ENCODE measurements at places on chromosomes 13 and 19. TPM values are rescaled to one million over a fixed set of nuclear protein-coding genes. Genes with fewer than 3 reads are reported as not detected.

Gene DAND5
- polyA plus RNA-seq, result not detected

GRCh38 chr13:27349458-27349857 is 75.0 kb upstream of the GTF3A start:
- no peak for DNase-seq

Gene PPP6R1
- 123 TPM for polyA plus RNA-seq

Gene SULT2A1
- polyA plus RNA-seq, result not detected

- no peak for DNase-seq
These were observed 76.1 kb upstream of the UQCRFS1 start for GRCh38 chr19:29289020-29289419.

GRCh38 chr19:53463263-53463662 is 4.3 kb upstream of the ZNF813 start:
- DNase-seq, result no peak

Gene CLEC4M
- not detected for polyA plus RNA-seq

- DNase-seq, result no peak
These were observed 7.9 kb upstream of the DPY19L3 start for GRCh38 chr19:32397671-32398101.

DNA sequence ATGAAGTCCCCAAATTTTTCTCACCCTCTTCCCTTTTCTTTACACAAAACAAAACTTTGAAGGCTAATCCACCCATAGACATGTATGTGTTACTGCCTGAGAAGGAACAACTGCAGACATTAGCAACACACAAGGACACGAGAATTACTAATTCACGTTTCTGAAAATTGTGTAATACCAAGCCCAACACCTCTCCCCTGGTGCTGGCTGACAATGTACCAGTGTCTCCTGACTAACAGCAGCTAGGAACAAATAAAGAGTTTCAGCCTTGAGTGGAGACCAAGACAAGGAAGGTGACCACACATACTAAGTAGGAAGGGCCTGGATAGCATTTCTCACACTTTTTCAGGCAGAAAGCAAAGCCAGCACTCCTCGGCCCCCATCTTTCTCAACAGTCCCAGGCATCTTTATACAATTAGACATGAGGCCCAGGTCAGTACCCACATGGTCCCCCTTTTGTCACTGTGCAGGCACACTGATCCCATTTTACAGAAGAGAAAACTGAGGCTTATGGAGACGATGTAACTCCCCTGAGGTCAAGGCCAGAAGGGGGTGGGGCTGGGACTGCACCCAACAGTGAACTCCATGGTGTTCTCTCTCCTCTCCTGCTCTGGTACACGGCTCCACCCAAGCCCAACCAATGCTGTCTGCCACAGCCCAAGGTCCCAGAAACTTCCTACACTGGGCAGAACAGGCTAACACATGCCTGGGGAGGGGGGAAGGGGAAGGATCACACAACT is 8.7 kb downstream of the BRD4 start:
- no peak for DNase-seq

DNA sequence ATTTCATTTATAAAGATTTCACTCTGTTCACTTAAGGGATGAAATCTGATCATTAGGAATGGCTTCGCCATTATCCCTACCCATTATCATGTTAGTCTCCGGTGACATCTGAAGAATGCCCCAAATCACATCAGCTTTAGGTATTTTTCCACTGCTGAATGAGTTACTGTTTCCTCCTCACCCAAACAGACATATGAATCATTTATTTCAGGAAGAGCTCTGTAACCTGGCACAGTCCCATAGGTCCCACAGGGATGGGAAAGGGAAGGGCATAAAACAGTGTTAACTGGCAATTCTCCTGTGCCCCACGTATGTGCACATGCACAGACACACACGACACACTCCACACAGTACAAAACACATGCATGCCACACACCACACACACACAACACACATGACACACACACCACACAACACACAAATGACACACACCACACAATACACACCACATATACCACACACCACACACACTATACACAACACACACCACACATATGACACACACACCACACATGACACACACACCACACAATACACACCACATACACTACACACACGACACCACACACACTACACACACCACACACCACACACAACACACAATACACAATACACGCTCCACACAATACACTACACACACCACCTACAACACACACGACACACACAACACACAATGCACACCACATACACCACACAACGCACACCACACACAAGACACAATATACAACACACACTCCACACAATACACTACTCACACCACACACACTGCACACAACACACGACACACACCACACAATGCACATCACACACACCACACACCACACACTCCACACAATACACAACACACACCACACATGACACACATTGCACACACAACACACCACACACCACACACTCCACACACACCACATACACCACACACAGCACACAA is 15.4 kb downstream of the TMEM255B start:
- DNase-seq, result no peak

DNA sequence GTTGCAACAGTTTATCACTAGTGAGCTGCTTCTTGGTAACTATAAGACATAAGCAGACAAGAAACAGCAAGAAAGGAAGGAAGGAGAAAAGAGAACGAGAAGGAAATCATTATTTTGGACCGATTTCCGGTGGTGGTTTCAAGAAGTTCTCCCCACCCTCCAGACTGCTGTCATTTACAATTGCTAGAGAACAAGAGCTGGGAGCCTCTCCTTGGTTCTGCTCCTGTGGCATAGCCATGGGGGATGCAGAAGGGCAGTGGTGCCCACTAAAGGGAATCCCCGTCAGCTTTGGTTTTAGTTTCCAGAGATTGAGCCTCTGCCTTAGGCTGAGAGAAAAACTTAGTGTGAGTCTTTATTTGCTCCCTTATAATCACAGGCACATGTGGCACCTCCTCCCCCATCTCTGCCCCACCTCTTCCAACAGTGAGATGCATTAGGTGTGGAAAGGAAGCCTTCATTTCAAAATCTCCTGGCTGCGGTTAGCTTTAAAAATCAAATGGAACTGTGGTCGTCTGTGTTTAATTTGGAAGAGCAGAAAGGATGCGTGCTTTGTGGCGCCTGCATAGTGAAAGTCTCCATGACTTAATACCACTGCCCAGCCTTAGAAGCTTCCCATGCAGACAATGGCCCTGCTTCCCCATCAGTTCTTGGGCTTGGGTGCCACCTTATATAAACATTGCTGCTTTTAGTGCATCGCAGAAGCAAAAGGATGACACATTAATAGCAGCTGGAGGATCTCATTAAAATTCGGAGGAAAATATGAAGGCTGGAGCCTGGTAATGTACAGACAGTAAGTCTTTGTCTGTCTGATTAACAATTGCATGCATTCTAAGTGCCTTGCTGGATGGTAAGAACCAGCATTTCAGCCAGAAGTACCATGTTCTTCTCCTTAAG is 25.0 kb downstream of the LRCH1 start:
- no peak for DNase-seq

DNA sequence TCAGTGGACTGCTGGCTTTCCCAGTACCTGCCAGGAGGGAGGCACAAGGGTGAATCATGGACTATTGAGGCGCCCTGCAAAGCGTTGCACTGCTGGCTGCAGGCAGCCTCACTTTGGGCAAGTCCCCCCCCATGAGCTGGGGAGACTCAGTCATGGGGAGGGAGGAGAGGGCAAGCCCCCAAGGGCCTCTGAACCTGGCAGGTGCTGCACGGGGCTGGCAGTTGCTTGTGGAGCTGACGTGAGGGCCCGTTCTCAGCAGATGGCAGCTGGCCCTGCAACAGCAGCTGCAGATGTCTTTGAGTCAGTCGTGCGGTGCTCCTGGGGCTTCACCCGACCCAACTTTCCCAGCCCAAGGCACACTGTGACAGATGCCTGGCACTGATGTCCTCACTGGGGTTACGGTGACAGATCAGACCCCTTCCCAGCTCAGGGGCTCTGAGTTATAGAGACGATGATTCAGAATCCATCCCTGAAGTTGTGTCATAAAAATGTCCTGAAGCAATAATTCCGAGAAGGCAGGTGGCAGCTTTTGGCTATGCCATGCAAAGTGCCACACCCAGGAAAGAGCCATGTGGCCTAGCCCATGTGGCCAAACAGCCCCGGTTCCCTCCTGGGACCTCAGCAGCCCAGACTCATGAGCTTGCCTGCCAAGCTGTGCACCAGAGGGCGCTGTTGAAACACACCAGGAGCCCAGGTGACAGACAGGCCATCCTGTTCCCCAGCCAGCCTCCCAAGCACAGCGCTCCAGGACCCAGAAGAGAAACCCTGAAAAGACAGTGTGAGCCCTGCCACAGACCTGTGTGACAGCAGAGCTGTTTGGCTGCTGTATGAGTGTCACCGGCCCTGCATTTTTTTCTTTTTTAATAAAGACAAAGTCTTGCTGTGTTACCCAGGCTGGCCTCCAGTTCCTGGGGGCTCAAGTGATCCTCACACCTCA is 53.6 kb upstream of the LDLR start:
- peak; percentile 75 for DNase-seq

Gene ZNF625
- polyA plus RNA-seq, result 0.51 TPM

GRCh38 chr19:58582985-58583384 is 9.8 kb upstream of the MZF1 start:
- no peak for DNase-seq

GRCh38 chr19:41479757-41480191 is 36.8 kb downstream of the ERICH4 start:
- DNase-seq, result no peak

DNA sequence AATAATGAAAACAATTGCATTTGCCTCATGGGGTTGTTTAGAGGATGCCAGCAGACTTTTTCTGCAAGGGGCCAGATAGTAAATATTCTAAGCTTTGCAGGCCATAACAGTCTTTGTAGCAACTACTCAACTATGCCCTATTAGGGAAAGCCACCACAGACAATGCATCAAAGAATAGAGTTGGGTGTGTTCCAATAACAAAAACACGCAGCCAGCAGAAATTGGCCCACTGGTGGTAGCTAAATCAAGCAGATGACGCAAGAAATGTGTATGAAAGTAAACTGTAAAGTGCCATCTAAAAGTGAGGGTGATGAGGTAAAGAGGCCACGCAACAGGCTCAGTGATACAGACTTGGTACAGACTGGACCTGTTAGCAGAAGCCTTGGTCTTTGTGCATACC is 75.2 kb upstream of the SIAH3 start:
- DNase-seq, result no peak

Gene GPR4
- not detected for polyA plus RNA-seq

DNA sequence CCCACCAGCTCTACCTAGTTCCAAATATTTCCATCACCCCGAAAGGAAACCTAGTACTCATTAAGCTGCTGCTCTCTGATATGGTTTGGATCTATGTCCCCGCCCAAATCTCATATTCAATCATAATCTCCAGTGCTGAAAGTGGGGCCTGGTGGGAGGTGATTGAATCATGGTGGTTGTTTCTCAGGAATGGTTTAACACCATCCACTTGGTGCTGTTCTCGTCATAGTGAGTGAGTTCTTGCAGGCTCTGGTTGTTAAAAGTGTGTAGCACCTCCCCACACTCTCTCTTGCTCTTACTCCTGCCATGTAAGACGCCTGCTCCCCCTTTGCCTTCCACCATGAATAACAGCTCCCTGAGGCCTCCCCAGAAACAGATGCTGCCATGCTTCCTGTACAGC is 43.4 kb upstream of the MED4 start:
- DNase-seq, result no peak

Gene KCNC3
- not detected for polyA plus RNA-seq

DNA sequence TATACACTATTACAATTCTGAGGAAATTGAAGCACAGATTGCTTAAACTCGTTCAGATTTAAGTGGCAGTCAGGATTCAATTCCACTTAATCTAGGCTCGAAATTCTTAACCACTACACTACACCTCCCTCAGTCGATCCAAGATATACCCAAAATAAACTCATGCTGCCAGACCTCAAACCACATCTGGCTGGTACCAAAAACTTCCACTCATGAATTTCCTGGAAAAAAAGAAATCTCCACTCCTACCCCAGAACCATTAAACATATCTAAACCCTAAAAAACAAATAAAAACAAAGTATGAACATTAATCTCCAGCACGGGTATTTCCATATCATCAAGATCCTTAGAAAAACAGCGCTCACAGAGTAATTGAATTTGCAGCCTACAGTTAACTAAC is 1.1 kb downstream of the ZFP30 start:
- no peak for DNase-seq

GRCh38 chr13:24076109-24076508 is 84.4 kb upstream of the SPATA13 start:
- no peak for DNase-seq

Gene IGSF23
- not detected for polyA plus RNA-seq

- peak; percentile 50 for DNase-seq
These were observed 5.5 kb upstream of the MAMSTR start for GRCh38 chr19:48724796-48725753.

DNA sequence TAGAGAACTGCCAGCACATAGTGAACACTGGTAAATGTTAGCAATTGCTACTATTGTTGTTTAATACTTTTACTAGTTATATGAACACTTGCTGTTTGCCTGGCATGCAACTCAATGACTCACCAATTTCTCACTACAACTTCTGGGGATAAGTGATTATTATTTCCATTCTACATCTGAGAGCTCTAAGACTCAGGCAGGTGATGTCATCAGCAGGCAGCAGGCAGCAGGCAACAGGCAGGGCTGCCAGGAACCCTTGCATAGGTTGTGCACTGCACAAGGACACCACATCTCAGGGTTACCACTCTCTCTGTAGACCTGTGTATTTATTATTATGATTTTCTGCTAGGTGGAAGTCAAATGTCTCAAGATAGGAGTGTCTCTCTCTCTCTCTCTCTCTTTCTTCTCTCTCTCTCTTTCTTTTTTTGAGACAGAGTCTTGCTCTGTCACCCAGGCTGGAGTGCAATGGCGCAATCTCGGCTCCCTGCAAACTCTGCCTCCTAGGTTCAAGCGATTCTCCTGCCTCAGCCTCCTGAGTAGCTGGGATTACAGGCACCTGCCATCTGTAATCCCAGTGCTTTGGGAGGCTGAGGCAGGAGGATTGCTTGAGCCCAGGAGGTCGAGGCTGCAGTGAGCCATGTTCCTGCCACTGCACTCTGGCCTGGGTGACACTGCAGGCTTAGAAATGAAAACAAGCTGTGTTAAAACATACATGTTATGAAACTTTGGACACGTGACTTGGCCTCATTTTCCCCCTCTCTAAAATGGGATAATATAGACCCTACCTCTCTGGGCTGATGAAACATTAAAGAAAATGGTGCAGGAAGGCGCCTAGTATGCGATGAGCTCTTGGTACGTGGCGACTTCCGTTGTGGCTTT is 22.7 kb downstream of the HPN start:
- no peak for DNase-seq

DNA sequence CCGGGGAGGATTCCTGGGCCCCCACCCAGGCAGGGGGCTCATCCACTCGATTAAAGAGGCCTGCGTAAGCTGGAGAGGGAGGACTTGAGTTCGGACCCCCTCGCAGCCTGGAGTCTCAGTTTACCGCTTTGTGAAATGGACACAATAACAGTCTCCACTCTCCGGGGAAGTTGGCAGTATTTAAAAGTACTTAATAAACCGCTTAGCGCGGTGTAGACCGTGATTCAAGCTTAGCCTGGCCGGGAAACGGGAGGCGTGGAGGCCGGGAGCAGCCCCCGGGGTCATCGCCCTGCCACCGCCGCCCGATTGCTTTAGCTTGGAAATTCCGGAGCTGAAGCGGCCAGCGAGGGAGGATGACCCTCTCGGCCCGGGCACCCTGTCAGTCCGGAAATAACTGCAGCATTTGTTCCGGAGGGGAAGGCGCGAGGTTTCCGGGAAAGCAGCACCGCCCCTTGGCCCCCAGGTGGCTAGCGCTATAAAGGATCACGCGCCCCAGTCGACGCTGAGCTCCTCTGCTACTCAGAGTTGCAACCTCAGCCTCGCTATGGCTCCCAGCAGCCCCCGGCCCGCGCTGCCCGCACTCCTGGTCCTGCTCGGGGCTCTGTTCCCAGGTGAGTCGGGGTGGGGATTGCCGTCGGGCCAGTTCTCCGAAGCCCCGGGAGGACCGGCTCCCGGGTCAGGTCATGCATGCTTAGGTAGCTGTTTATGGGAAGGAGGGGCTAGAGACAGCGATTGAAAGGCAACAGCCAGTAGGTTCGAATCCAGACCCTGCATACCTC is at the start of gene ICAM1:
Gene ICAM1, plus strand, starts transcription at position 505 of the 779 bp plus-strand sequence. Its CDS starts 40 bp downstream, at position 545.
- peak; percentile 84 for DNase-seq

All from immature natural killer cell (primary cell).